Naive B cell (primary cell): ENCODE measurements at places on chromosomes 5 and 9. TPM values are rescaled to one million over a fixed set of nuclear protein-coding genes. Genes with fewer than 3 reads are reported as not detected.
A peak's percentile ranks its signal among the peaks of the same experiment; 100 is the strongest.

- H3K27me3 ChIP-seq = no peaks in the 10 kb centered on the region
- H3K4me3 ChIP-seq = peak within 1 kb of the TSS; percentile 98
- peaks cover 13% of the 10 kb centered on the region for H3K36me3 ChIP-seq
These were observed at the start of gene AKNA for GRCh38 chr9:114387680-114388356. Gene AKNA (minus strand): TSS chr9:114387982. CDS start chr9:114381333, 6,649 bp downstream.

- DNase-seq = no peak
- H3K27ac ChIP-seq = no peak overlapping the region
- H3K4me1 ChIP-seq = no peaks in the 10 kb centered on the region
- H3K36me3 ChIP-seq = no peaks in the 10 kb centered on the region
- H3K27me3 ChIP-seq = peaks cover 14% of the 10 kb centered on the region
These were observed 56.9 kb upstream of the ASS1 start for GRCh38 chr9:130387905-130388304.

DNA sequence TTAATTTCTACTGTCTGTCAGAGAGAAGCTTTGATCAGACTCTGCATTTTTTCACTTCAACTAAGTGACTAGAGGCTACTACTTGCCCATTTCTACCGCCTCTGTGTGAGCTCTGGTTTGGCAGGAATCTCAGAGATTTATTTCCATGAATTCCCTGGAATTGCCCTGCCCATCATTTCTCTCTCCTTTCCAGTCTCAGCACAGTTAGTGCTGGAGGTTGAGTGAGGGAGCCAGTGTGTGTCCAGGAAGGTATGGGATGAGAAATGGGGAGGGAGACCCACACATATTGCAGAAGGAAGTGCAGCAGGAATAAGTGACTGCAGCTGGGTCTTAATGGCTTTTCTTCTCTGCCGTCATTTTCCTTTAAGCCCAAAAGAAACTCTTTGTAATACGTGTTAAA lies 443.1 kb upstream of the ZNF462 start:
- H3K27ac ChIP-seq = no peak overlapping the region
- no peak for DNase-seq
- H3K4me3 ChIP-seq = no peak overlapping the region
- H3K36me3 ChIP-seq = no peaks in the 10 kb centered on the region

- no peak overlapping the region for H3K27ac ChIP-seq
- H3K4me3 ChIP-seq = no peak overlapping the region
- no peaks in the 10 kb centered on the region for H3K4me1 ChIP-seq
- H3K27me3 ChIP-seq = no peaks in the 10 kb centered on the region
- no peaks in the 10 kb centered on the region for H3K36me3 ChIP-seq
These were observed 576.1 kb downstream of the LRRC70 start for GRCh38 chr5:63154476-63155309.

DNA sequence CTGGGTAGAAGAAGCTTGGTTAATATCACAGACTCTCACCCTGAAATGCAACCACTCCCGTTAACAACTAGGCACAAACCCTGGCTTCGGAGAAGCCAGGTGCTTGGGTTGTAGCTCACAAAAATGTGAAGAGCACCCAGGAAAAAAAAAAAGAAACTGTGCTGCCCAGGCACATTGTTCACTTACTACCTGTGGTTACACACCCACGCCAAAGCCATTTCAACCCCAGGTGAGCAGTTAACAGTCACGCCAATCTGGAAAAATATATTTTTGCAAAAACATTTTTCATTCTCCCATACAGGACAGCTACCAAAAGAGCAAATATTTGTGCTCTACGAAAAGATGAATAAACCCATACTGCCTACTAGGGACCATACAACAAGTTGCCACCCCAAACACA lies 49.2 kb downstream of the SIL1 start:
- H3K27me3 ChIP-seq = no peaks in the 10 kb centered on the region
- no peak overlapping the region for H3K4me3 ChIP-seq
- H3K27ac ChIP-seq = no peak overlapping the region
- H3K36me3 ChIP-seq = no peaks in the 10 kb centered on the region

GRCh38 chr5:96297290-96297689 lies 135.8 kb downstream of the PCSK1 start:
- H3K27me3 ChIP-seq = no peaks in the 10 kb centered on the region
- no peak overlapping the region for H3K27ac ChIP-seq
- DNase-seq = no peak

GRCh38 chr5:29845206-29845605 lies 1348.3 kb upstream of the CDH6 start:
- no peak overlapping the region for H3K4me3 ChIP-seq
- no peaks in the 10 kb centered on the region for H3K36me3 ChIP-seq
- no peak overlapping the region for H3K27ac ChIP-seq
- no peaks in the 10 kb centered on the region for H3K27me3 ChIP-seq

DNA sequence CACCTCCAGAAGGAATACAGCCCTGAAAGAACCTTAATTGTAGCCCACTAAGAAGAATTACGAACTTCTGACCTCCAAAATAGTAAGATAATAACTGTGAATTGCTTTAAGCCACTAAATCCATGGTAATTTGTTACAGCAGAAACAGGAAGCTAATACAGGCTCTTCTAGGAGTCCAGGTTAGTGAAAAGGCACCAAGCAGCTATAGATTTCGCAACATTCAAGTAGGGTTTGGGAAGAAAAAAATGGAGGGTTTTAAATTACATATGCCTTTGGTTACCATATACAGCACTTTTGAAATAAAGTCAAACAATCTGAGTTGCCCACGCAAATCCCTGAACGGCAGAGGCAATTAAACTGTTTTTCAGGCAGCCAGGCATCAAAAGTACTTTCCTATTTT lies 1.7 kb upstream of the ACTL7A start:
- no peaks in the 10 kb centered on the region for H3K36me3 ChIP-seq
- no peak for DNase-seq
- no peak overlapping the region for H3K4me3 ChIP-seq
- H3K27me3 ChIP-seq = no peaks in the 10 kb centered on the region
- no peaks in the 10 kb centered on the region for H3K4me1 ChIP-seq

DNA sequence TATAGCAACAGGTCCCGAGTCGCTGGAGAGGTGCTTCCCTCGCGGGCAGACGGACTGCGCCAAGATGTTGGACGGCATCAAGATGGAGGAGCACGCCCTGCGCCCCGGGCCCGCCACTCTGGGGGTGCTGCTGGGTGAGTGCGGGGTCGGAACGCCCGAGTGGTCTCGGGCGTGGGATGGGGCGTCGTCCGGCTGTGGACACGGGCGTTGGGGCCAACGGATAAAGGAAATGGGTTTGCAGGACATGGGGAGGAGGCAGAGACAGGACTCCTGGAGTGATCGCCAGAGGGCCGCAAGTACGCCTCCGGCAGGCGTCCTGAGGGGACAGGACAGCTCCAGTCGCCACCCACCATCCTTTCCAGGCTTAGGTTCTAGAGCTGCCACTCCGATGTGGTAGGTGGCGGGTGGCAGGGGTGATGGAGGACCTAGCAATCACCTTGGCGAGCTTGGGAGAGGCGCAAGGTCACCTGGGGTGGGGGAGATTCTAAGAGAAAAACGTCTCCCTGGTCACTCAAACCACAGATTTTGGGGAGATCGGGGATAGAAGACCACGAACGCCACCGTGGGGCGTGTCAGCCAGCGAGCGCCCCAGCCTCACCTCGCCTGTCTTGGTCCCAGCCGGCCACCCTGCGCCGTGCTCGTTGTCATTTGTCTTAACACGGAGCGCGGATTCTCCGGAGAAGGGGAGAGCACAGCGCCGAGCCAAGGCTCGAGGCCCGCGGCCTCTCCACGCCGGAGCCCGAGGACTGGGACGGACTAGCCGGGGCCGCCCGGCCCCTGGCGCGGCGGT lies 922 bp downstream of the LMX1B start:
- peak overlapping the region; percentile 75 for H3K4me3 ChIP-seq
- peaks cover 74% of the 10 kb centered on the region for H3K27me3 ChIP-seq
- H3K27ac ChIP-seq = peak overlapping the region; percentile 20
- DNase-seq = no peak
- H3K36me3 ChIP-seq = no peaks in the 10 kb centered on the region

DNA sequence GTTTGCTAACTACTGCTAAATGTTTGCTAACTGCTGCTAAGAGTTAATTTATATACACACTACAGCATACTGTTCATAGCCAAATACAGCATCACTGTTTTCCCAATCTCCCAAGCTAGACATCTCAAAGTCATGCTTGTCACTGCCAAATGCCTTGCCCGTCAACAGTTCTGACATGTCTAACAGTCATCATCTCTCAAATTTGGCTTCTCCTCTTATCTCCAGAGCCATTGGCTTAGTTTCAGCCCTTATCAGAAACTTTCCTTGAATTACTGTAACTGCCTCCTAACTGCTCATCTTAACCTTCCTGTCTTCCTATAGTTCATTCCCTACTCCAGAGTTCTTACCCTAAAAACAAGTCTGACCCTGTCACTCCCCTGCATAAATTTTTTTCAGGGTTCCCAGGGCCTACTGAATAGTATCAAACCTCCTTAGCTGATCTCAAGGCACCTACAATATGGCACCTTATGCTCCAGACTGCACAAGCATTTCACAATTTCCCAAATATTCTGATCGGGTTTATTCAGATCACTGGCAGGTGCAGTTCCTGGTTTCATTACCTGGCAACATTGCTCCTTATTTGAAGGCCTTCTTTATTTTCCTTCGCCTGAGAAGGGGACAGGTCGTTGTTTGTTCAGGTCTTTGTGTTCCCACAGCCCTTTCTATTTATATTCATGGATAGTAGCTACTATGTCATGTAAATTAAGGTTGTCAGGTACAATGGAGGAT lies 55.9 kb upstream of the ANKRD55 start:
- no peak overlapping the region for H3K27ac ChIP-seq
- H3K27me3 ChIP-seq = no peaks in the 10 kb centered on the region
- no peak for DNase-seq

GRCh38 chr5:57642066-57642465 lies 159.5 kb upstream of the ACTBL2 start:
- no peaks in the 10 kb centered on the region for H3K4me1 ChIP-seq
- H3K27ac ChIP-seq = no peak overlapping the region
- H3K27me3 ChIP-seq = no peaks in the 10 kb centered on the region
- DNase-seq = no peak
- no peak overlapping the region for H3K4me3 ChIP-seq

- no peak for DNase-seq
- no peak overlapping the region for H3K4me3 ChIP-seq
- H3K27ac ChIP-seq = no peak overlapping the region
- no peaks in the 10 kb centered on the region for H3K4me1 ChIP-seq
- no peaks in the 10 kb centered on the region for H3K36me3 ChIP-seq
These were observed 351.1 kb upstream of the DAB2 start for GRCh38 chr5:39775797-39776365.

GRCh38 chr9:107720501-107720900 lies 230.9 kb upstream of the KLF4 start:
- H3K27ac ChIP-seq = no peak overlapping the region
- no peak overlapping the region for H3K4me3 ChIP-seq
- peaks cover 8% of the 10 kb centered on the region for H3K36me3 ChIP-seq
- no peaks in the 10 kb centered on the region for H3K4me1 ChIP-seq
- H3K27me3 ChIP-seq = peaks cover 10% of the 10 kb centered on the region

- H3K4me1 ChIP-seq = no peaks in the 10 kb centered on the region
- DNase-seq = no peak
- H3K27me3 ChIP-seq = no peaks in the 10 kb centered on the region
- no peaks in the 10 kb centered on the region for H3K36me3 ChIP-seq
- H3K4me3 ChIP-seq = no peak overlapping the region
- no peak overlapping the region for H3K27ac ChIP-seq
These were observed 56.8 kb downstream of the NUDT12 start for GRCh38 chr5:103505581-103506305.

DNA sequence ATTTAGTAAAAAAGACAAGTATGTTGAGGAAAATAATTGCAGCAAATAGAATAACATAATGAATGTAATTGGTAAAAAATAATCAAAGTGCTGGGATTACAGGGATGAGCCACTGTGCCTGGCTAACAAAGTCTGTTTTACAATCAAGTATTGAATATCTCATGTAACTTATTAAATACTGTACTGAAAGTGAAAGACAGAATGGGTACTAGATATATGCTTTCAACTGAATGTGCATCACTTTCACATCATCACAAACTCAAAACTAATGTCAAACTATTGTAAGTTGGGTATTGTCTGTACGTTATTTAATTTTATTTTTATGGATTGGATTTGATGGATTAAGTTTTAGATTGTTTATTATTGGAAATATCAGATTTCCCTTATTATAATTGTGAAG lies 58.9 kb downstream of the LURAP1L start:
- no peaks in the 10 kb centered on the region for H3K27me3 ChIP-seq
- no peak overlapping the region for H3K4me3 ChIP-seq
- no peak for DNase-seq
- no peaks in the 10 kb centered on the region for H3K4me1 ChIP-seq
- no peaks in the 10 kb centered on the region for H3K36me3 ChIP-seq
- H3K27ac ChIP-seq = no peak overlapping the region

GRCh38 chr5:75706775-75707174 lies 10.5 kb downstream of the POC5 start:
- peaks cover 8% of the 10 kb centered on the region for H3K36me3 ChIP-seq
- DNase-seq = no peak
- H3K4me1 ChIP-seq = peaks cover 10% of the 10 kb centered on the region

DNA sequence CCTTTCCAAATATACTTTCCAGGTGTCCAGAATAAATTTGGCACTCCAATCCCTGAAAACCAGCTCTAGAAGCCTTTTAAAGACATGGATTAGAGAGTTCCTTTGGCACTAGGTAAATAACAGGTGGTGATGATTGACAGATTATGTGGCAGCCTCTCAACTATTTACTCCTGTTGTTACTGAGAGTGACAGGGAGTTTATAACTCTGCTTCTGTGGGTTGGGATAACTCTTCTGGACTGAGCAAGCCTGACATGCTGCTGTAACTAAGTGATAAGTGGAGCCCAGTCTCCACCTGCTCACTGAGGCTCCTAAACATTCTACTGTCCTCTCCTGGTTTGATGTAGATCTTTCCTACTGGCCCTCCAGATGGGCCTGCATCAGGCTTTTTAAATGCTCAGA lies 693.2 kb upstream of the FTMT start:
- H3K36me3 ChIP-seq = no peaks in the 10 kb centered on the region
- DNase-seq = no peak
- no peaks in the 10 kb centered on the region for H3K4me1 ChIP-seq
- no peak overlapping the region for H3K27ac ChIP-seq
- H3K27me3 ChIP-seq = no peaks in the 10 kb centered on the region

DNA sequence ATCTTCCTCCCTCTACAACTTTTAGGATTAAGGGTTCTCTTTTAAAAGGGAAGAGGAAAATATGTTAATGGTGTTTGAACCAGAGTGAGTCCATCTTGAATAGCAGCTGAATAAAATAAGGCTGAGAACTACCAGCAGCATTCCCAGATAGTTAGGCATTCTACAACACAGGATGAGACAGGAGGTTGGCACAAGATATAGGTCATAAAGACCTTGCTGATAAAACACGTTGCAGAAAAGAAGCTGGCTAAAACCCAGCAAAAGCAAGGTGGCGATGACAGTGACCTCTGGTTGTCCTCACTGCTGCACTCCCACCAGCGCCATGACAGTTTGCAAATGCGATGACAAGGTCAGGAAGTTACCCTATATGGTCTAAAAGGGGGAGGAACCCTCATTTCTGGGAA lies 77.8 kb downstream of the PLK2 start:
- no peak for DNase-seq
- peaks cover 4% of the 10 kb centered on the region for H3K36me3 ChIP-seq
- peaks cover 8% of the 10 kb centered on the region for H3K27me3 ChIP-seq
- no peak overlapping the region for H3K27ac ChIP-seq
- H3K4me1 ChIP-seq = no peaks in the 10 kb centered on the region

The FAM221B gene
- not detected for polyA plus RNA-seq

The PDE6A gene
- not detected for polyA plus RNA-seq

The ADAMTSL1 gene
- polyA plus RNA-seq = not detected

The C9orf50 gene
- polyA plus RNA-seq = not detected

The SEMA4D gene
- polyA plus RNA-seq = 23.7 TPM

The CD72 gene
- 326 TPM for polyA plus RNA-seq

The CCDC107 gene
- 60.2 TPM for polyA plus RNA-seq

The HTR4 gene
- not detected for polyA plus RNA-seq
